Right lobe of liver (tissue), 6 donors: ENCODE measurements at places on chromosomes 12 and 14. TPM values are rescaled to one million over a fixed set of nuclear protein-coding genes. Genes with fewer than 3 reads are reported as not detected.

DNA sequence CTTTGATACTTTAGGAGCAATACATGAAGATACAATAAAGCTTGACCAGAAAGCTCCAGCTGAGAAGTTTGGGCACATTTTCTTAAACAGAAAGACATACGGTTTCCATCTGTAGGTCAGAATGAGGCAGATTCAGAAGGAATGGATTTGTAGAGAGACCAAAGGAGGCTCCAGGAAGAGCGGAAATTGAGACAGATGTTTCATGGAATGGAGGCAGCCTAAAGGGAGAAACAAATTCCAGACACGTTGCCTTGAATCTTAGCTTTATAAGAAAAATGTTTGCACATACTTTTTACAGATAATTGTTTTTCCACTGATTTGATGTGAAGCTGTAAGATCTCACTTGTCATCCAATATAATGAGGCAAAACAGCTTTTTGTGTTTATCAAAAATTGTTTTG lies 24.8 kb downstream of the EPYC start:
- DNase-seq = no peak

GRCh38 chr12:75560167-75560566 lies 48.8 kb upstream of the KRR1 start:
- DNase-seq = no peak

GRCh38 chr12:121930862-121931261 lies 12.5 kb downstream of the CFAP251 start:
- DNase-seq = no peak

DNA sequence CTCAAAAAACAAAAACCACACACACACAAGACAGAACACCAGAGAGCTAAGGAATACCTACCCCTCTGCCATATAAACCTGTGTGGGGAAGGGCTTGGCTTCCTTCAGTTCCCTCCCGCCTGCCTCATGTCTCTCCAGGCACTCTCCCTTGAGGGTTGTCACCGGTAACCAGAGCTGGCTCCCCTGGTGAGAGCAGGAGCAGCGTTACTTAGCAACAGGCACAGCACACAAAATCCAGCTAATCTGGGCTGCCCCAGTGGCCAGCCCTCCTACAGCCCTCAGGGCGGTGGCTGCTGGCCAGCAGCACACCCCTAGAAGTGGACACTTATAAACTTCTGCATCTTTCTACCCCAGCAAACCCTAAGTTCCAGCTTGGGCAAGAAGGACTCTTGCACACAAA lies 21.6 kb upstream of the NR4A1 start:
- no peak for DNase-seq

- no peak for DNase-seq
These were observed 7.1 kb upstream of the ARL1 start for GRCh38 chr12:101414533-101415119.

DNA sequence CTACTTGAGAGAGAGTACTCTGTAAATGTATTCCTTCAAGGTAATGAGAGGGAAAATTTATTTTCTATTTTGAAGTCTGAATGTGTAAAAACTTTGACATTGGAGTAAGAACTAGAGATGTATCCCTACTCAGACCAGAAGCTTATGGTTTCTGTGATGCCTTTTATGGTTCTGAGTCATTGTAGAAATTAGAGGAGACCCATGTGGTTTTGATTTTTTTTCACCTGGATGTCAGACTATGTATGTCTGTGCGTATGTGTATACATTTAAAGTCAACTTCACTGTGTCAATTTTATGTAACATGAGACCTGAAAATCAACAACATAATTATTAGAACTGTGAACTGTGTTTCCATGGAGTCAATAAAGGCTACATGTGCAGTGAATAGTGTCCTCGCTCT lies 302.0 kb downstream of the TRHDE start:
- DNase-seq = no peak

DNA sequence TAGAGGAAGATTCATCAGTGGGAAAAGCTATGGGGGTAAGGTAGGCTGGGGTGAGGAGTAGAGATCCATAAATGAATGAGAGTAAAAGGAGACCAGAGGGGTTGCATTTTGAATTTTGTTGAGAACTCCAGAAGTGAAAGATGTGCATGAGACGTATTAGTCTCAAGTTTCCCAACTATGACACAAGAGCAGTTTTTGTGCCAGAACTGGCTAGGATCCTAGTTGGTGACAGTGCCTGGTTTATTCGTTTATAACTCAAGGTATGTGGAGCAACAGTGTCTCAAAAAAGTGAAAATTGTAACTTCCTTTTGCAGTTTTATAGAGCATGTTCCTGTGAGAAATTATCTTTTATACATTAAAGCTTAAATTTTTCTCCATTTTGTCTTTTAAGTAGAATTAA lies 377.0 kb downstream of the NPAS3 start:
- no peak for DNase-seq

DNA sequence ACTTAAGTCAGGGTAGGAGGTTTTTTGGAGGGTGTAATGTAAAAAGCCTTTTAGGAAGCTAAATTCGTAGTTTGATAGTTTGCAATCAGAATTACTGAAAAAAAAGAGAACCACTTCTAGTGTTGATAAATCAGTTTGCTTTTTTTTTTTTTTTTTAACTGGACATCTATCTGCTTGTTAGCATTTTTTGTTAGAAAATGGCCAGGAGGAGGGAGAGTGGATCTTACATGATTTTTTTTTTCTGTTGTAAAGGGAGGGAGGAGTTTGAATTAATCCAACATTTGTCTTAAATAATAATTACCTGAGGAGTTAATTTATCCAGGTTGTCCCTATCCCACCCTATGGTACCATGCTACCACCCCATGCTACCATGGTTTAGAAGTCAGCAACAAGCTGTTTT lies 1.2 kb downstream of the FBXO34 start:
- DNase-seq = no peak

PTGDR gene
- 0.15 TPM for total RNA-seq

DNA sequence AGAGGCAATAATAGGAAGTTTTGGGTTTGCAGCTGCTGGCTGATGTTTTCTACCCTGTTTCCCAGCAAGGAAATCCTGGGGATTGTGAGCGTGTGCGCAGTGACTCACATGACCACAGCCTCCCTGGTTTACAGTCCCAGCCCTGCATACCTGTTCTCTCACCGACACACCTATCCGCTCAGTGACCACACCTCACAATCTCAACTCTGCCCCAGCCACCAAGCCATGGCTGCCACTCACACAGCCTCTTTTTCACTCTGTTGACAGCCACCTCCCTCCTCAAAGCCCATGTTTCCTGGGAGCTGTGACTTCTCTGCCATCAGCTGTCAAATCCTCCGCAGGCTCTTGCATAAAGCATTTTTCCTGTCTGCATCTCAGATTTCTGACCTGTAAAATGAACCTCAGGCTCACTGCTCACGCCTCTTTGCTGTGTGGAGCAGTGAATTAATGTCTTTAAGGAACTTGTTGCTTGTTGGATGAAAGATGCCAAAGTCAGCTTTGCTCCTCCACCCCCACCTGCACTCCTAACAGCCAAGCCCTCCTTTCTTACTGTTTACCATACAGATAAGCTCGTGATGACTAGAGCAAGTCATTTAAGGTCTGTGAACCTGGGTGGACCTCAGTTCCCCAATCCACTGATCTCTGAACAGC lies 43.5 kb downstream of the B4GALNT3 start:
- DNase-seq = no peak

DNA sequence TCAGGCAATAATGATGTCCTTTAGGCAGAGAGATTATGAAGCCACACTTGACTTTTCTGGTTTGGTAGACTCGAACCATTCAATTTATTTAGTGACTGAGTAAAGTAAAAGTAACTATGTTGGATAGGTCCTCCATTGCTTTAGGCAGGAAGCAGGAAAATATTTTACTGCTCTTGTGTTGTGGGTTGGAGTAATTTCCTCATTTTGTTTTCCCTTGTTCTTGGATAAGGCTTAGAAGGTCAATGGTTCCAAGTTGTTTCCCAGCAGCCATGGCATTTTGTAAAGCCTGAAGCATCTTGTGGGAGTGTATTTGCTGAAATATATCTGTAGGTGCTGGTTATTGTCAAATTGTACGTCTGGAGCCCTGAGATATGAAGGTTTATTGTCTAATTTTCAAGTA lies 161.2 kb upstream of the SLC38A2 start:
- DNase-seq = no peak

GRCh38 chr12:38152816-38153736 lies 163.5 kb upstream of the ALG10B start:
- no peak for DNase-seq

DNA sequence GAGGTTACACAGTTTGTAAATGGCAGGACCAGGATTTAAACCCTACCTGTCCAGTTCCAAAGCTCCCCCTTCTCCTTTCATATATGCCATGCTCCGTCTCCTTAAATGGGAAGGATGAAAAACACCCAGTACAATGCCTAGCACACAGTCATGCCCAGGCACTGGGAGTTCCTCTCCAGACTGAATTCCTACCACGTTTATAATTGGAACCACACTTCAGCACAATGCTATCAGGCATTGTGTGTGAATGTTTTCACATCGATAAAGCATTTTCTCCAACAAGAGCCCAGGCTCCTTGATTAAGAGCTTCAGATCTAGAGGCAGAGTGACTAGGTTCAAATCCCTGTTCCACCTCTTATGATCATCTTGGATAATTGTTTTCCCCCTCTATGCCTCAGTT lies 2.7 kb upstream of the NUAK1 start:
- DNase-seq = no peak

- no peak for DNase-seq
These were observed 521.1 kb upstream of the MGAT4C start for GRCh38 chr12:86777325-86777724.
